ENCODE measurements at places on chromosomes 7 and 10.

DNA sequence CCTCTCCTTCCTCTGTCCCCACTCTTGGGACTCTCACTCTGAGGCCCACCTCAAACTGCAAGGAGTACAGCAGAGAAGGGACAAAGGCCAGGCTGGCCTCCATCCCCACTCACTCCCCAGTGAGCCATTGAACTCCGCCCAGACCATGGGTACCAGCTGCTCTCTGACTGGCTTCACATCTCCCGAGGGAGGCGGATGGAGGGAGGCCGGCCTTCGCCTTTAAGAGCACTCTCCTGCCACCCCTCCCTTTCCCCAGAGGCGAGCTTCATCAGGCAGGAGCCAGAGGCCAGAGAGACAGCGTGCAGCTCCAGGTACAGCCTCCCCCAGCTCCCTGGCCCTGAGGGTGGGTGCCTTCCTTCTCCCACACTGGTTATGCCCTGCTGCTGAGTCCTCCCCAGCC, 1.8 kb upstream of the LDB3 start:
- no peak for DNase-seq

DNA sequence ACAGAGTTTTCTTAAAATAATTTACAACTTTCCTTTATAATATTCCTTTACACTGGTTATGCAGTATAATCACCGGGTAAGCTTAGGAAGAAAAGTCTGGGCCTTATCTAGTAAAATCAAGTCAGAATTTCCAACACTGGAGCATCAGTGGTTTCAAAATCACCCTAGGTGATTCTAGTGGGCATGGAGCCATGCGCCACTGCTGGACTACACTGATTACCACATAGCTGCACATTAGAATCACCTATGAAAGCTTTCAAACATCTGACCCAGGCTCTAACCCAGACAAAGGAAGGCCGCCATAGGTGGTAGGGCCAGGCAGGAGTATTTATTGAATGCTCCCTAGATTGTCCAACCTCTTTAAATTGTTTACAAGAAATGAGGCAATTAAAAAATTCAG, 52.0 kb downstream of the NSUN6 start:
- DNase-seq: no peak

DNA sequence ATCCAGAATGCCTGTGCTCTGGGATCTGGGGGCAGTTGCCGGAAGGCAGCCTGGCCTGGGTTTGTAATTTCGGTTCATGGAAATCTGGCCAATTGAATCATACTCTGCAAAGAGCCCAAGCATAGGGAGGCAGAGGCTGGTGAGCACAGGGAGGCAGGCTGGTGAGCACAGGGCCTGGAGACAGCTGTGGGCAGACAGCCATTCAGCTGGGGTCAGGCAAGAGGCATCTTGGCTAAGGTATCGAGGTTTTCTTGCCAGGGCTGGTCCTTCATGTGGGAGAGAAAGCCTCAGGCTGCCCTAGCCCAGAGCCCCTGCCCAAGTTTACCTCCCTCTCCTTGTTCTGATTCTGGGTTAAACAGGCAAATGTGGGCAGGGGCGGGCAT, 63.7 kb upstream of the BAIAP2L1 start:
- no peak for DNase-seq

DNA sequence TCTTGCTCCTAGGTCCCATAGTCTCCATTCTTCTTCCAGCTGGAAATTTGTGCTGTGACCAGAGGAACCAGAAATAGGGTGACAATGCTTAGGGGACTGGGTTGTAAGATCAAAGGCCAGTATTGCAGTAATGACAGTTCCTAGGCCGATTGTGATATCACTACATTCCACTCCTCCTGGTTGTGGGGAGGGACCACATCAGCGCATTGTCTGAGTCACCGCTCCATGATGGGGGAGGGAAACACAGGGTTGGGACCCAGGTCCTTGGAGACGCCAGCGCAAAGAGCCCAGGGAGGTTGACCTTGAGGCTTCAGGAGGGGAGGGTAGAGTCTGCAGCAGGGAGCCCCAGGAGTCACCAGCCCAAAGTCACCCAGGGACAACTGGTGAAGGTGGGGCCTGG, 20.8 kb upstream of the GGCT start:
- no peak for DNase-seq
